ENCODE measurements at places on chromosomes 3 and 15. TPM values are rescaled to one million over a fixed set of nuclear protein-coding genes. Genes with fewer than 3 reads are reported as not detected.

DNA sequence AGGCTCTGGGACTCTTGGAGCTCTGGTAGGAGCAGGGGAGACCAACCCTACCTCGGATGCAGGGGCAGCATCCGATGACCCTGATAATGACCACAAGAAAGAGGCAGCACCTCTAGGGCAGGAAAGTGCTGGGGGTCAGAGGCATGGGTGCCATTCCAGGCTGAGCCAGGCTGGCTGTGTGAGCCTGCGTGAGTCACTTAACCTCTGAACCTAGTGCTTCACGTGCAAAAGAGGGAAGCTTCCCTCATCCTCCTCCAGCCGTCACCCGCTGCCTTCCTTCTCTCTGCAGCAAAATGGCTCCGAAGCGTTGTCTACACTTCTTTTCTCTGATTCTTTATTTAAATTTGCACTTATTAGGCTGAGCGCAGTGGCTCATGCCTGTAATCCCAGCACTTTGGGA lies 35.5 kb downstream of the ZDHHC19 start:
- H3K36me3 ChIP-seq, result no peaks in the 10 kb centered on the region
- H3K27me3 ChIP-seq, result no peaks in the 10 kb centered on the region
- DNase-seq, result peak; percentile 42
- H3K4me1 ChIP-seq, result no peaks in the 10 kb centered on the region

DNA sequence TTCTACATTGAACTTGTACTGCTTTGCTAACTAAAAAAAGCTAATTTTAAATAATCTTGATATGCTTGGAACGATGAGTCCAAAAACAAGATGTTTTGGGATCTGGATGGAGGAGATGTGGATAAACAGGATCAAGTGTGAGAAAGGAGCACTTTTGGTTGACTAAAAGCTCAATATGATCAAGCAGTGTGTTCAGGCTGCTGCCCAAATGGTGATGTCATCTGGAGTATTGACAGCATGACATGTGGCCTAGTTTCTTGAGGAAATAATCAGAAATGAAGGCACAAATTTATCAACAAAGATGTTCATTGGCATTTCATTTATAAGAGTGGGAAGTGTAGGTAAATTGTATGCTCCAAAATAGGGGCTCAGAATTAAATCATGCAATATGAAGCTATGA lies 161.2 kb downstream of the SOX2 start:
- DNase-seq, result no peak
- no peaks in the 10 kb centered on the region for H3K27me3 ChIP-seq
- no peaks in the 10 kb centered on the region for H3K4me1 ChIP-seq

GRCh38 chr15:72173401-72173800 lies 24.2 kb downstream of the GRAMD2A start:
- H3K36me3 ChIP-seq, result no peaks in the 10 kb centered on the region
- no peak overlapping the region for H3K4me3 ChIP-seq
- H3K4me1 ChIP-seq, result no peaks in the 10 kb centered on the region
- no peak for DNase-seq

DNA sequence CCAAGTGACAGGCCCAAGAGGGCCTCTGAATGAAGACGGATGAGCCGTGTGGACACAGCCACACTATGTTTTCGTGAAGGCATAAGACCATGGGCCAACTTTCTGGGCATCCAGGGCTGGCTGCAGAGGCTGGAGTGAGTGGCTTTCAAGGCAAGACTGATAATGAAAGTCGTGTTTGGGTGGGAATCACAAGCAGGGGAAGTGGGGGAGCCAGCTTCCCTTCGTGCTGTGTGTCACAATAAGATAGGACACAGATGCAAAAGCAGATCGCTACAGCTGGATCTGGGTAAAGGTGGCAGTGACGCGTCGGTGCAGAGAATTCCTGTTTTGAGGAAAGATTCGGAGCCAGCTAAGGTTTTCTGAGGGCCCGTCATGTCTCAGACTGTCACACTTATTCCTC lies 309.8 kb upstream of the CTDSPL start:
- DNase-seq, result no peak
- no peaks in the 10 kb centered on the region for H3K27me3 ChIP-seq

DNA sequence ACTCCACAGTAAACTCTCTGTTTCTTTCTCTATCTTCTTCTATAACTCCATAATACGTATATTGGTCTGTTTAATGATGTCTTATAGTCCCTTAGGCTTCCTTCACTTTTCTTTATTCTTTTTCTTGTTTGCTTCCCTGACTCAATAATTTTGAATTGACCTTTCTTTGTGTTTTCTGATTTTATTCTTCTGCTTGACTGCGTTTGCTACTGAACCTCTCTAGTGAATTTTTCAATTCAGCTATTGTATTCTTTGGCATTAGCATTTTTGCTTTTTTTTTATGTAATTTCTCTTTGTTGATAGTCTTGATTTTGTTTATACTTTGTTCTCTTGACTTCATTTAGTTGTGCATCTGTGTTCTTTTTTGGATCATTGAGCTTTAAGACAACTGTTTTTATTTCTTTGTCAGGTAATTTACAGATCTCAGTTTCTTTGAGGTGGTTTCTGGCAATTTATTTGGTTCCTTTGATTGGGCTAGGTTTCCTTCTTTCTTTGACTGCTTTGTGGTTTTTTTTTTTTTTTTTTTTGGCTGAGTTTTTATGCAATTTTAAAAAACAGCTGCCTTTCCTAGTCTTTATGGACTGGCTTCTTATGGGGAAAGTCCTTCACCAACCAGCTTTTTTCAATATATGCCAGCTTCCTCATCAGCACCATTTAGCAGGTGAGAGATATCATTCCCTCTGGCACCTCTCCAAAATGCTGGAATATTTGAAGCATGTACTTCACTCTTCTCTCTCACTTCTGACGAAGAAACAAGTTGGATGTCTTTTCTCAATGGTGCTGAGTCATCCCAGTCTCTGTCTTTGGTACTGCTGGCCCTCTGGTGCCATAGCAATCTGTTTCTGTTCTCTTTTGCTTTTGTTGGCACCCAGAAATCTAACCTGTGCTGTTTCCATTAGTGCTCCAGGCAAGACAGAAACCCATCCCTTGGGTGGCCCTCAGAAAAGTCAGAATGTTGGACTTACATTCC lies 17.6 kb downstream of the RSRC1 start:
- H3K4me1 ChIP-seq, result no peaks in the 10 kb centered on the region
- no peaks in the 10 kb centered on the region for H3K27me3 ChIP-seq
- H3K27ac ChIP-seq, result no peak overlapping the region
- DNase-seq, result no peak
- H3K36me3 ChIP-seq, result peaks cover 19% of the 10 kb centered on the region

DNA sequence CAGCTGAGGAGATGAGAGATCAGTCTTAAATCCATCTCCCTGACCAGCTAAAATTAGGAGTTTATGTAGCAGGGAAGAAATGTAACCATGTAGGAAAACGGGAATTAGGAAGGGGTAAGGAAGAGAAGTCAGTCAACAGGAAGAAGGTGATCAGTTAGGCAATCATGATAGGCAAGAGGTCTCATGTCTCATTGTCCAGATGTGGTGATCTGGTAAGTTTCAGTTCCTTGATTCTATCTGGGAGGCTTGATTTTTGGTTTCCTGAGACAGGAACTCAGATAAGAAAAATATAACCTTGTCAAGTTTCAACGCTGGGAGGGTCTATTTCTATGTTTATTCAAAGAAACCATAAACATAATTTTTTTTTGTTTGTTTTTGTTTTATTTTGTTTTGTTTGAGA lies 40.3 kb upstream of the TBC1D5 start:
- H3K27ac ChIP-seq, result no peak overlapping the region
- H3K27me3 ChIP-seq, result no peaks in the 10 kb centered on the region
- no peak overlapping the region for H3K4me3 ChIP-seq
- no peak for DNase-seq
- H3K4me1 ChIP-seq, result no peaks in the 10 kb centered on the region

GRCh38 chr15:81807186-81807585 lies 238.6 kb downstream of the MEX3B start:
- H3K27ac ChIP-seq, result no peak overlapping the region
- H3K4me1 ChIP-seq, result no peaks in the 10 kb centered on the region
- H3K27me3 ChIP-seq, result no peaks in the 10 kb centered on the region
- H3K36me3 ChIP-seq, result no peaks in the 10 kb centered on the region
- DNase-seq, result no peak

- H3K27ac ChIP-seq, result no peak overlapping the region
- H3K27me3 ChIP-seq, result no peaks in the 10 kb centered on the region
- no peak overlapping the region for H3K4me3 ChIP-seq
- no peak for DNase-seq
- H3K36me3 ChIP-seq, result no peaks in the 10 kb centered on the region
Measured at GRCh38 chr3:33915796-33916546, 117.5 kb downstream of the PDCD6IP start.

- H3K4me3 ChIP-seq, result no peak overlapping the region
- no peak for DNase-seq
- no peaks in the 10 kb centered on the region for H3K36me3 ChIP-seq
- H3K27me3 ChIP-seq, result no peaks in the 10 kb centered on the region
- H3K27ac ChIP-seq, result no peak overlapping the region
Measured at GRCh38 chr15:68028137-68028887, 25.8 kb upstream of the PIAS1 start.

GRCh38 chr15:78714890-78715289 lies 73.9 kb upstream of the CHRNB4 start:
- no peaks in the 10 kb centered on the region for H3K36me3 ChIP-seq
- no peaks in the 10 kb centered on the region for H3K27me3 ChIP-seq
- H3K27ac ChIP-seq, result no peak overlapping the region

- no peaks in the 10 kb centered on the region for H3K27me3 ChIP-seq
- no peaks in the 10 kb centered on the region for H3K4me1 ChIP-seq
- no peaks in the 10 kb centered on the region for H3K36me3 ChIP-seq
- no peak overlapping the region for H3K4me3 ChIP-seq
- no peak for DNase-seq
Measured at GRCh38 chr3:64922213-64922612, 234.4 kb upstream of the ADAMTS9 start.

Gene ZKSCAN7
- polyA plus RNA-seq, result 0.54 TPM

Gene SLC9C1
- not detected for polyA plus RNA-seq

Gene SLC33A1
- 34.3 TPM for polyA plus RNA-seq

Gene FANCD2OS
- not detected for polyA plus RNA-seq

Gene STRIT1
- polyA plus RNA-seq, result 10.3 TPM

Gene CHRM5
- 0.52 TPM for polyA plus RNA-seq

Gene NTRK3
- under 0.01 TPM for polyA plus RNA-seq

Gene STRA6
- polyA plus RNA-seq, result not detected

Data from small intestine (tissue), 16 donors.